CD8-positive, alpha-beta T cell (primary cell): ENCODE measurements at places on chromosomes 6 and 20.

- no peak for DNase-seq
Observed at GRCh38 chr6:43812850-43813578, 43.0 kb downstream of the VEGFA start.

DNA sequence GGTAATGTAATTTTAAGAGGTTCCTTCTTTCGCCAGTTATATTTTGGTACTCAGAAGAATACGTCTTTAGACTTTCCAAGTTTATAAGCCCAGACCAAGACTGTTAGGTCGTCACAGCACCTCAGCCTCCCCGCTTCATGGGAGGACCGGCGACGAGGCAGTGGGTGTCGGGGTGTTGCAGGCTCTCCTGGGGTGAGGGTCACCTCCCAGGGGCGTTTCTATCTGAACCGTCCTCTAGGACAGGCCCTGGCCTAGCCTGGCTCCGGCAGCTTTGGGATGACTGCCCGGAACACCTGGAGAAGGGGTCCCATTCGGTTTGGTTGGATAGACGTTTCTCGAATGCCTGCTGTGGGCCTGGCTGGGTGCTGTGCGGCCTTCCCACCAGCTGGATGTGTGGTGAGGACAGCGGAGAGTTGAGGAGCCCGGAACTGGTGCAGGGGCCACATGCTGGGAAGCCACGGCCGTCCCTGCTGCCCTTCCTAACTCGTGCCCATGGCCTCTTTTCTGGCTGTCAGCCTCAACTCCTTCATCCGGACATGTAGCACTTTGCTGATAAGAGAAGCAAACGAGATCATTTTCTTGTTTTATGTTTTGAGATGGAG lies 1.1 kb downstream of the OSBPL2 start:
- DNase-seq: peak; percentile 21

GRCh38 chr6:97775012-97775411 lies 492.0 kb upstream of the MMS22L start:
- no peak for DNase-seq

DNA sequence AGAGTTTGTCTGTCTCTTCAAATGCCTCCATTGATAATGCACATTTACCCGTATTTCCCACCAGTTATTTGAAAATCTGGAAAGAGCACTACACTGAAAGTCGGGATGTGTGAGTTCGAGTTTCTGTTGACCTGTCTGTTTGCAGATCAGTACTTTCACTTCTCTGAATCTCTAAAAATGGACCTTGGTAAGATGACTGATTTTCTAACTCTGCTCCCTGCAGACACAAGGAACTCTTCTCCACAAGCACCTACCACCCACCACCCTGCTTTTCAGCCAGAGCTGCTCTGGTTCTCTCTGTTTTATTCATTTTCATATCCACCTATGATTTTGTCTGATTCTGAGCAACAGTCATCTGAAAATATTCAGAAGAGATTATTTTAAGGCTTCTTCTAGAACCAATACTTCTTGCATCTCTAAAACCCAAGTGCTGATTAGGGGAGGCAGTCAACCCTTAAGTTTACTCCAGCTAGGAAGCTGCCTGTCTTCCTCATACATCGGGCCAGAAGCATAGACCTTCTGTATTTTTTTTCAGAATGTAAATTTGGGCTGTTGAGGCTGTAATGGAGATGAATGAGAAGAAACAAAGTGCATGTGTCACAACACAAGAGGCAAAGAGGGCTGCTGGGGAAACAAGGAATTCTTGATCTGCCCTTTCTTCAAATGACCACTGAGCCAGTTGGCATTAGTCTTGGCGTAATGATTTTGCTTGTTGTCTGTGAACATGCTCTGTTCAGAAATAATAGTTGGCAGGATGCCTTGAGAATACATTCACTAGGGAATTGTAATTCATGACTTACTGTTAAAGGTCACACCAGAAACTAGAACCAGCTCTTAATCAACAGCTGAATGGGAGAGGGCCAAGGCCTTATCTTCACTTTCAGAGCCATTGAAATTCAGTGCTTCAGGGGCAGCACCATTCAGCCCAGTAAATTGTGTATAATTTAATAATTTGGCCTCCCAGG lies 85.4 kb upstream of the MYLIP start:
- DNase-seq: no peak
